ENCODE measurements at places on chromosomes 2 and 18. TPM values are rescaled to one million over a fixed set of nuclear protein-coding genes. Genes with fewer than 3 reads are reported as not detected.
A peak's percentile ranks its signal among the peaks of the same experiment; 100 is the strongest.

GRCh38 chr18:31274931-31275330, 43.0 kb upstream of the DSG1 start:
- DNase-seq = peak; percentile 84

DNA sequence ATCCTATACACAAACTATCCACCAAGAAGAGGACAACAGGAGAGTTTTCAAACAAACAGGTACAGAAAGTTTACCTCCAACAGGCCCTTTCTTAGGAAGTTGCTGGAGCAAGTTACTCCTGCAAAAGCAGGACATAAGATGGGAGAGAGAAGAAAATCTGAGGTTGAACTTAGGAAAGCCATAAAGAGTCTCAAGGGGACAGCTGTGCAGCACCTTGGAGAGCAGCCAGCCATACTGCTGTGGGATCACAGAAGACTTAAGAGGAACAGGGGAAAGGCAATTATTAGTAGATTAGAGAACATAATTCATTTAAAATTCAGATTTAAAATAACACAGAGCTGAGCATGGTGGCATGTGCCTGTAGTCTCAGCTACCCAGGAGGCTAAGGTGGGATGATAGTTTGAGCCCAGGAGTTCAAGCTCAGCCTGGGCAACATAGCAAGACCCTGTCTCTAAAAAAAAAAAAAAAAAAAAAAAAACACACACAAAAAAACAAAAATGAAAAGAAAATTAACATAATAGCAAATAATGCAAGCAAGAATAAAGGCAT, 148.1 kb upstream of the SIX3 start:
- no peak for DNase-seq

DNA sequence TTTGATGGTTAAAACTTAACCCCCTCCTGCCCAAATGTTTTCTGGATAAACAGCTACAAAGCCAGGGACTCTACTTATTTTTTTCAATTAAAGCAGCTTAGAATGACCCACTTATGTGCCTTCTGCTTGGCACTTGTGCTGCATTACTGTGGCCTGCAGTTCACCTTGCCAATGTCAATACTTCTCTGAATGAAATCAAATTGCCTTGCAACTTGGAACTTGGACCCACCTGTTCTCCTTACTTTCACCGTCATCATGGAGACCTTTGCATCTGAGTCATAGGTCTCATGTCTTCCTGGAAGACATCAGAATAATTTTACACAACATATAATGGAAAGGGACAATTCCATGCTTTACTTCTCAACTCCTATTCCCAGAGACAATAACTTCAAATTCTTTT, 92.1 kb upstream of the FHL2 start:
- DNase-seq = no peak

GRCh38 chr2:190792956-190793888, 87.4 kb upstream of the GLS start:
- DNase-seq = no peak

GRCh38 chr2:39094717-39095363, 26.0 kb downstream of the SOS1 start:
- no peak for DNase-seq

DNA sequence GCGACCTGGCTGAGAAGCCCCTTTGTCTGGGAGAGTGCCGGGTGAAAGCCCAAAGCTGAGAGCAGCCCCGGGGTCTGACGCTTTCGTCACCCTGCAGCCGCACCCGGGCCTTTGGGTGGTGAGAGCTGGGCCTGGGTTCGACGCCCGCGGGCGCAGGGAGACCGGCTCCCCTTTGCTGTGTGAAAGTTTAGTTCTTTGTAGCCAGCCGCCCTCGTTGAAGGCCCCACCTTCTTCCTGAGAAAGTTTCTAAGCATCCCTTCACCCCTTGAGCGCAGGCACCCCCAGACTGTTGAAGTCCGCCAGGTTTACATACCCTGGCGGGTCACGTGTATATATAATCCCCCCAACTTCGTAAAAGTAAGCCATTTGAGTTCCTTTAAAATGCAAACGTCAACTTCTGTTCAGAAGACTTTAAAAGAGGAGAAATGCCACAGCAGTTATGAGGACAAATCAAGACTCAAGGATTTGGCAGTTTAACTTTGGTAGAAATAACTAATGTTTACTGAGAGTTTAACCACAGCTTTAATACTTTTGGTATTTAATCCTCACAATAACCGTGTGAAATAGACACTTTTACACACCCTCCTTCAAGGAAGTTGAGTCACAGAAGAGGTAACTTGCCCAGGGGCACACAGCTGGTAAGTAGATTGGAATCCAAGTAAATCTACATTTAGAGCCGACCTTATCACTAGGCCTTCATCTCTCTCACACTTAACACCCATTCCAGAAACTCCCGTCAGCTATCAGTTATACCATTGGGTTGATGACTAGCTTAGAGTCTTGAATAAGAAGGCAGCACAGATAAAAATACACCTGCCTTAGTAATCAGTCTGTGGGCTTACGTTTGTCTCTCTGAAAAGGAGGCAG, 1.1 kb upstream of the MBOAT2 start:
- DNase-seq = no peak

DNA sequence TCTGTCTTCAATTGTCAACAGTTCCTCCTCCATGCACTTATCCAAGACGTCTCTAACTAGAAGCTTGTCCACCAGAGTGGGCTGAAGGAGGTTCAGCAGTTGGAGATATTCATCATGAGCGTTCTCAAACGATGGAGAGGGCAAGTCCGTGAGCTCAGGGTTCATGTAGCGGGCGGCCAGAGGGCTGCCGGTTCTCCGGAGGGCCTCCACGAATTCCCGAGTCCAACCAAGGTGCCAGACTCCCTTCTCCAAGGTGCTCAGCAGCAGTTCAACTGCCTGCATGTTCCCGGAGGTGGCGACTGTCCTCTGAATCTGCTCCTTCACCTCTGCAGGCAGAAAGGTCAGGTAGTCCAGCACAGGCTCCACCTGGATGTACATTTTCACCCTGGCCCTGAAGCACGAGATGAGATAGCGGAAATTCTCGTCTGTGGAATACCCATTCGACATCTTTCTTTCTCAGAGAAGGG, 590 bp downstream of the IFIH1 start:
- peak; percentile 27 for DNase-seq

GRCh38 chr2:10916953-10917352, 5.2 kb downstream of the KCNF1 start:
- no peak for DNase-seq

- no peak for DNase-seq
Measured at GRCh38 chr2:121356058-121356640, 71.1 kb upstream of the TFCP2L1 start.

- DNase-seq = no peak
Measured at GRCh38 chr2:46392561-46393346, 86.6 kb upstream of the TMEM247 start.

GRCh38 chr2:160241251-160242137, 41.4 kb upstream of the ITGB6 start:
- DNase-seq = peak; percentile 60

- no peak for DNase-seq
Measured at GRCh38 chr2:19767899-19768298, 133.9 kb downstream of the TTC32 start.

DNA sequence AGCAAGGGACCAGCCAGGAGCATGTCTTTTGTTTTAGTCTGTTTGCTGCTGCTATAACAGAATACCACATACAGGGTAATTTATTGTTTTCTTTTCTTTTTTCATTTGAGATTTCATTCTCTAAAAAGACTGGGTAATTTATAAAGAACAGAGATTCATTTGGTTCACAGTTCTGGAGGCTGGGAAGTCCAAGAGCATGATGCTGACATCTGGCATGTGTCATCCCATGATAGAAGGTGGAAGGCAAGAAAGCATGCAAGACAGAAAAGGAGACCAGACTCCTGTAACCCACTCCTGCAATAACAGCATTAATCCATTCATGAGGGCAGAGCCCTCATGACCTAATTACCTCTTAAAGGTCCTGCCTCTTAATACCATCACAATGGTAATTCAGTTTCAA, 14.8 kb downstream of the SGO2 start:
- DNase-seq = no peak

DNA sequence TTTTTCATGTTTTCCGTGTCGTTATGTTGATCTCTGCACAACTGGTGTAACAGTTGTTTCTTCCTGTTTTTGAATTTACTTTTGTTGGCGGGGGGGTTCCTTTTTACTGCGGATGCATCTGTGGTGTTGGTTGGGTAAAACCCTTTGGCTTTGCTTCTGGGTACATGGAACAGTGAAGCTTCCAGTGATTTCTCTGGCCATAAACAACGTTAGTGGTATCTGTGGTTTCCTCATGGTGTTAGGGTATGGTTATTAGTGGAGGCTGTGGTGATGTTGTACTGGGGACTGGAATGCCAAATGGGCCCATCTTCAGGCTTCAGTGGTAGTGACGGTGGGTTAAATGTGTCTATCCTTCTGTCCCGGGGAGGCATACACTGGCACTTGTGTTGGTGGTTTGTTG, 285.4 kb upstream of the ZNF804A start:
- DNase-seq = no peak

GRCh38 chr2:67445652-67446268, 48.6 kb downstream of the ETAA1 start:
- DNase-seq = no peak

- DNase-seq = no peak
Measured at GRCh38 chr2:220077488-220077887, 450.1 kb downstream of the SLC4A3 start.

DNA sequence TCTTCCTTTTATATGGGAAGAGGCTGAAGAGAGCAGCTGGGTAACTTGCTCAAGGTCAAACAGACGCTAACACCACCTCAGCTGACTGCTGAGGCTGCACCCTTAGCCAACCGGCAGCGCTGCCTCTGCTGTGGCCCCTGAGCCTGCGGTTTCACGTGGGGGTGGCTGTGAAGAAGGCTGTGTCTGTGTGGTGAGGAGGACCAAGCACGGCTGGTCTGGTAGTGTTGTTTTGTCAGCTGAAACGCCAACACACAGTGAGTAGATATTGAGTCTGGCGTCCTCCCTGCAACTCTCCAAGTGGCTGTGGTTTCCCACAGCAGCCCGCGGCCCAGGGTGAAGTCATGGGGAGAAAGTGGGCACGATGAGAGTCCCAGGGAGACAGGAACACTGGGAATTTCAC, 69.6 kb downstream of the THNSL2 start:
- no peak for DNase-seq

- no peak for DNase-seq
Measured at GRCh38 chr18:10207682-10208345, 246.6 kb upstream of the APCDD1 start.

GRCh38 chr2:118479020-118479419, 368.4 kb downstream of the EN1 start:
- no peak for DNase-seq

The ERMN gene
- total RNA-seq = 0.37 TPM

The TCF23 gene
- 0.24 TPM for total RNA-seq

The APLF gene
- total RNA-seq = 5.5 TPM

The LTBP1 gene
- 160 TPM for total RNA-seq

The NRP2 gene
- 16.6 TPM for total RNA-seq

The C2orf78 gene
- not detected for total RNA-seq

The REG3G gene
- total RNA-seq = not detected

The ASAP2 gene
- total RNA-seq = 13.4 TPM

The ELOA2 gene
- total RNA-seq = not detected

The ITPRIPL1 gene
- 2.1 TPM for total RNA-seq

The MATN3 gene
- total RNA-seq = 0.29 TPM

The TMEM17 gene
- total RNA-seq = 1.3 TPM

The EFHD1 gene
- 19.3 TPM for total RNA-seq
